Activated B cell treated with CpG ODN at 0.5 μM for 24 hours (primary cell): ENCODE measurements at places on chromosomes 2 and 18. TPM values are rescaled to one million over a fixed set of nuclear protein-coding genes. Genes with fewer than 3 reads are reported as not detected.

The BIRC6 gene
- 155 and 180 TPM in 2 replicates for total RNA-seq

The SERPINB13 gene
- total RNA-seq, result not detected in 2 replicates

The CWC22 gene
- 27.5 and 28.9 TPM in 2 replicates for total RNA-seq

The RAD51AP2 gene
- total RNA-seq, result not detected in 2 replicates

GRCh38 chr2:156129227-156129626 is 203.3 kb downstream of the NR4A2 start:
- H3K27ac ChIP-seq, result no peak overlapping the region
- H3K4me3 ChIP-seq, result no peak overlapping the region
- no peaks in the 10 kb centered on the region for H3K27me3 ChIP-seq
- DNase-seq, result no peak
- H3K4me1 ChIP-seq, result no peaks in the 10 kb centered on the region
- no peaks in the 10 kb centered on the region for H3K36me3 ChIP-seq

The SOWAHC gene
- total RNA-seq, result not detected in 2 replicates

GRCh38 chr18:13653746-13654433 is 72.5 kb downstream of the FAM210A start:
- H3K4me1 ChIP-seq, result no peaks in the 10 kb centered on the region
- no peak for DNase-seq
- no peak overlapping the region for H3K27ac ChIP-seq
- no peaks in the 10 kb centered on the region for H3K27me3 ChIP-seq

DNA sequence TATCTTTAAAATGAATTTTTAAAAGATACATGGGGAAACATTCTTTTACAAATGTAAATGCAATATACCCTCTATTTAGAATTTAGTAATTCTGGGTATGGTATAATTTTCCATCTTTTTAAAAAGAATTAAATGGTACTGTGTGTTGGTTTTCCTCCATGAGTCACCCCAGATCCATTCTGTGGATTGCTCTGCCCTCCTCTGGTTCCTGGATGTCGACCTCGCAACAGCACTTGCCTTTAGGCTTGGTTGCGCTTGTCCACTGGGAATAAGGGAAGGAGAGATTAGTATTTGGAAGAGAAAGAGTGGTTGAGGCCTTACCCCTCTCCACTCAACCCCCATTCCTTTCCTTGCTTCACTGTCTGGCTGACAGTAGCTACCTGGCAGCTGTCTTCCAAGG is 90.4 kb downstream of the FTCDNL1 start:
- no peaks in the 10 kb centered on the region for H3K36me3 ChIP-seq
- no peak overlapping the region for H3K27ac ChIP-seq
- no peak for DNase-seq
- H3K27me3 ChIP-seq, result peaks cover 4% of the 10 kb centered on the region
- H3K4me1 ChIP-seq, result no peaks in the 10 kb centered on the region

DNA sequence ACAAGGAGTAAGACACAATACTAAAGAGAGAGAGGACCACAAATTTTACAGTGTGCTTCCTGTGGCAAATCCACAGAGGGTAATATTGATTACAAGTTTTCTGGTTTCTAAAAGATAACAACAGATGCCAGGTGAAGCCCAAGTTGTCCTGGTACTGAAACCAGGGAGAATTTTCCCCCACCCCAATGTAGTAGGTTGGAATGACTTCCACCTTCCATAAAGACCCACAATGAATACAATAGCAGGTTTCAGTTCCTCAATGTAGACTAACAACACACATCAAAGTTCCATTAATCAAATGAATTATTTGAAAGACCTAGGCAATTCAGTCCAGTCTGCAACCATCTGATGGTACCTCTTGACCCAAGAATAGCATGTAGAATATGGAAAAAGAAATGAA is 44.0 kb upstream of the TMEM247 start:
- no peaks in the 10 kb centered on the region for H3K4me1 ChIP-seq
- H3K27ac ChIP-seq, result no peak overlapping the region
- H3K36me3 ChIP-seq, result no peaks in the 10 kb centered on the region
- no peak for DNase-seq
- peaks cover 5% of the 10 kb centered on the region for H3K27me3 ChIP-seq

The CFAP53 gene
- total RNA-seq, result 0.27 and 0.29 TPM in 2 replicates

DNA sequence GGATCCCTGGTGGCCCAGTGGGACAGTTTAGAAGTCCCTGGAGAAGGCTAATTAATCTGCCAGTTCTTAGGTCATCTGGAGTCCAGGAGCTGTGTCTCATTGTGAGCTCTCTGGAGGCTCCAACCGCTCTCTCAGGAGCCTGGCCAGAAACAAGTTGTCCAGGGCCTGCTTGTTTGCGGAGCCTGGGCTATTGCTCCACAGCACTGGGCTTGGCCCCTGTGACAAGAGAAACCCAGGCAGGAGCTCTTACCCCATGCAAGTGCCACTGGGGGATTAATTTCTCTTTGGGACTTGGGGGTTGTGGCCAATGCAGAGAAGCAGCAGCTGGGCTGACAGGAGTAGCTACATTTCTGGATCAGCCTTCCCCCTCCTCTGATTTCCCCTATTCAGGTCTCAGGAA is 24.5 kb upstream of the TNP1 start:
- no peak overlapping the region for H3K27ac ChIP-seq
- DNase-seq, result no peak
- H3K36me3 ChIP-seq, result no peaks in the 10 kb centered on the region
- H3K27me3 ChIP-seq, result no peaks in the 10 kb centered on the region
- H3K4me3 ChIP-seq, result no peak overlapping the region
- H3K4me1 ChIP-seq, result no peaks in the 10 kb centered on the region

DNA sequence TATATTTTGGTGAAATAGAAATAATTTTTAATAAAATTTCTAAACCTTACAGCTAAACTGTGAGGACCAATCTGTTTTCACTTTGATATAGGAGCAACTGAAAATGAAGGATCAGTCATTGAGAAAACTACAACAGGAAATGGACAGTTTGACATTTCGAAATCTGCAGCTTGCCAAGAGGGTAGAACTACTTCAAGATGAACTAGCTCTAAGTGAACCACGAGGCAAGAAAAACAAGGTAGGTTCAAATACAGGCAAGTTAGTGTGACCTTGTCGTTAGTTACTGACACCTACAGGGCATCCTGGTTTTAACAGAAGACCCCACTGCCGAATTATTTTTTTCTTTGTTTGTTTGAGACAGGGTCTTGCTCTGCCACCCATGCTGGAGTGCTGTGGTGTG is 75.5 kb upstream of the STON1 start:
- H3K4me1 ChIP-seq, result no peaks in the 10 kb centered on the region
- H3K36me3 ChIP-seq, result peaks cover 66% of the 10 kb centered on the region
- no peaks in the 10 kb centered on the region for H3K27me3 ChIP-seq
- H3K4me3 ChIP-seq, result no peak overlapping the region
- no peak overlapping the region for H3K27ac ChIP-seq

DNA sequence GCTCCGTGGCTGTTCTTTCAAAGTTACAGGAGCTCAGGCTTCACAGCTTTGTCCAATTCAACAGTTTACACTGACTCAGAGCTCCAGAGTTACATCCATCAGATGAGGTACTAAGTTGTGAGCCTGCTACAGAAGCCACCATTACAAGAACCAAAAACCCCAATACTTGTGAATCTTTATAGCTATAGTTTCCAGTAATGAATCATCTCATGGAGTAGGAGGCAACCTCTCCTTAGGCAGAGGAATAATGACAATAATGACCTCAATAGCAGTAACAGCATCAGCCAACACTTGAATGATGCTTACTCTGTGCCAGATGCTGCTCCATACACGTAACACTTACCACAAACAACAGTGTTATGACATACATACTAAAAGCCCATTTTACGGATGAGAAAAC is 3.6 kb downstream of the ZC3H8 start:
- no peak overlapping the region for H3K27ac ChIP-seq
- H3K4me3 ChIP-seq, result no peak overlapping the region
- no peak for DNase-seq

- no peak overlapping the region for H3K27ac ChIP-seq
- peaks cover 82% of the 10 kb centered on the region for H3K36me3 ChIP-seq
- no peaks in the 10 kb centered on the region for H3K4me1 ChIP-seq
These were observed 56.2 kb downstream of the ITSN2 start for GRCh38 chr2:24304098-24304497.
